ENCODE measurements at places on chromosomes 7 and 10.

GRCh38 chr10:131946321-131946751, 35.4 kb downstream of the BNIP3 start:
- no peak for DNase-seq

DNA sequence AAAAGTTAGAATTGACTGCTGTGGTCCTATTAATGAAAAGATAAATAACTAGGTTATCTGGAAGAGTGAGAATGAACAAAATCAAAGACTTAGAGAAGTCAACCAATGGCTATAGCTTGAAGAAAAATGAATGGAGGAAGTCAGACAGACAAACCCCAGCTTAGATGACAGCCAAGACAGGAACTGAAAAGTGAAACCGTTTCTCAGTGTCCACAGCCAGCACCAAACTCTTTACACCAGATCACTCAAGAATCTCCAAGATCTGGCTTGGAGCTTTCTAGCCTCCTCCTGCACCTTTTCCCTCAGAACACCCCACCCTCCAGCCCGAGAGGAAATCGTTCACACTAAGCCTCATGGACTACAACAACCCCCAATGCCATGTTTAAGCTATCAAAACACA, 167.0 kb downstream of the SFMBT2 start:
- DNase-seq, result no peak

DNA sequence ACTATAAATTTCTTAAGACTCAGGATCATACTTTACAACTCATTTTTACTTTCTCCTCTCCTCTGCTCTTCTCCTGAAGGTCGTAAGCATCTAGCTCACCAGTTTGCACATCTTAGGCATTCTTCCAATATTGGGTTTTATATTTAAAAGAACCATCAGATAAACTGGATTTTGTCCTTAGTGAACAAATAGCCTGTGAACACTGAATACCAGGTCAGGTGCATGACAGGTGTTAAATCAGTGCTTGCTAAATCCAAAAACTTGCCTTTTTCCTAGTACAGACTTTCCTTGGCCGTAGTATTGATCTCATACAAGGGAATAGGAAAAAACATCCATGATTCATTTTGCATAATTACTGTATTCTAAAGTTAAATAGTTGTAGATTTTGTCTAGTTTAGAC, 53.0 kb downstream of the ARMC3 start:
- no peak for DNase-seq

- no peak for DNase-seq
These were observed 110.6 kb downstream of the ZMIZ1 start for GRCh38 chr10:79179164-79179956.

- no peak for DNase-seq
These were observed 21.8 kb downstream of the DHX32 start for GRCh38 chr10:125859128-125859817.

DNA sequence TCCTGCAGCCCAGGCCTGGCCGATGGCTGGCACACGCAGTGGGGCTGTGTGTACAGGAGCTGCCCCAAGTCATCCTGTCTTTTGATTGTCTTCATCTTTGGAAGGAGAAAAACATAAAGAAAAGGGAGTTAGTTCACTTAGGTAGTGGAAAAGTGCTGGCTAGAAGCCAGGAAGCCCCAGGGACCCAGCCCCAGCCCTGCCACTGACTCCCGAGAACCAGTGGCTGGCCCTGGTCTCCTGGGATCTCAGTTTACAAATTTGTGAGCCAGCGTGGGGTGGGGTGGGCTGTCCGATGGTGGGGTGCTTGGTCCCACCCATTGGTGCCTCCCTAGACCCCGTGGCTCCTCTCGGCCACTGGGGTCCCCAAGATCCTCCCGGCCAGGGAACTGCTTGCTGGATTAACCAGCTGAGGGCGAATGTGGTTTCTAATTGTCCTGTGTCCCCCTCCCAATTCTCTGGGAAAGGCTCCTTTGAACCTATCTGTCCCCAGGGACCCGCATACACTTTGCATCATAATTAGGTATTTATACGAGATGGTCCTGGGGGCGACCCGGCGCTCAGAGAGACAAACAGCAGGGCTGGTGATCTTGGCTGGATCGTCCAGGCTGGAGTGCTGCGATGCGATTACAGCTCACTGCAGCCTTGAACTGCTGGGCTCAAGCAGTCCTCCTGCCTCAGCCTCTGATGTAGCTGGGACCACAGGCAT, 16.3 kb upstream of the CHST12 start:
- DNase-seq, result no peak

DNA sequence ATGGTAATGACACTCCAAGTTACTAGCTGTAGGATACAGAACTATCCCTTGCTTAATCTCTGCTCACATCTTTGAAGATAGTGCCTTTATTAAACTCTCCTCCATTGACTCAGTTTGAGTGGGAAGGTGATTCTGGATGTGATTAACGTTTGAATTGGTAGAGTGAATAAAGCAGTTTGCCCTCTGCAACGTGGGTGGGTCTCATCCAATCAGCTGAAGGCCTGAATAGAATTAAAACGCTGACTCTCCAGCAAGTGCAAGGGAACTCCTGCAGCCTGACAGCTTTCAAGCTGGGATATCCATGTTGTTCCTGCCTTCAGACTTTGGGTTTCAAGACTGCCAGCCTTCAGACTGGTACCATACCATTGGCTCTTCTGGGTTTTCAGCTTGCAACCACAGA, 21.6 kb downstream of the KLF14 start:
- DNase-seq, result no peak

DNA sequence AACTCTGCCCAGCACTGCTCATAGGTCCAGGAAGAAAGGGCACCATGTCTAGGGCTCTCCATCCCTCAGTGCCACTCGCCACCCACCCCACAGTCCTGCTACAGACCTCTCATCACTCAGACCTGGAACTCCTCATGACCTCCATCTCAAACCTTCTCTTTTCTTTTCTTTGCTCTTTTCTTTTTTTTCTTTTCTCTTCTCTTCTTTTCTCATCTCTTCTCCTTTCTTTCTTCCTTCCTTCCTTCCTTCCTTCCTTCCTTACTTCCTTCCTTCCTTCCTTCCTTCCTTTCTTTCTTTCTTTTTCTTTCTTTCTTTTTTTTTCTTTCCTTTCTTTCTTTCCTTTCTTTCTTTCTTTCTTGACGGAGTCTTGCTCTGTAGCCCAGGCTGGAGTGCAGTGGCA, 122.2 kb downstream of the KLF6 start:
- DNase-seq, result no peak

GRCh38 chr10:119335671-119336353, 128.4 kb downstream of the GRK5 start:
- DNase-seq, result no peak

- DNase-seq, result no peak
These were observed 176.4 kb upstream of the RHEB start for GRCh38 chr7:151695951-151696541.

DNA sequence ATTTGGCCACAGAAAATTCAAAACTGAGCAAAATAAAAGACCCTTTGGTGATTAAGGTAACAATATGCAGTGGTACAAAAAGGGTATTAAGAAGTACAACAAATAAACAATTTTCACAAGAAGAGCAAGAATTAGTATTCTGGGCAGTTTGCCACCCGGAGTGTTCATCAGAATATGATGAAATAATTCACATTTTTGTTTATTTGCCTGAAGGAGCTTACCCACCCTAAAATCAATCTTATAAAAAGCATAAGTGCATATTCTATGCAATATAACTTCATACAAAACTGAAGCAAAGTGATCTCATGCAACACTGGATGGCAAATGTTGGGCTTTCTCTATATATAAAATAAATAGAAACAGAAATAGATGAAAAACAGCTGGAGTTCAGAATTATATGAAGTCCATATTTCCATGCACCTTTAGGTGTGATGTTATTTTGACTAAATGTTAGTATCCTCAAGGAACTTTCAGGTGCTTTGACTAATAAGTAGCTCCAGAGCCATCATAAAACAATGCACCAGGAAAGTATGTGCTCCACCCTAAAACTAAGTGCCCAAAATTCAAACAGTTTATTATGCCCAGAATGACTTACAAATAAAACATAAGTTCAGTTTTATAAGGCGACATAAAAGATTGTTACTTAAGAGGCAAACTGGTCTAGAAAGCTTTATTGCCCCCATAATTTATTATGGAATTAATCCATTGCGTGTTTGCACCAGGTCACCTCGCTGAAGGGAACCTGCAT, 474.3 kb downstream of the SEMA3D start:
- no peak for DNase-seq

DNA sequence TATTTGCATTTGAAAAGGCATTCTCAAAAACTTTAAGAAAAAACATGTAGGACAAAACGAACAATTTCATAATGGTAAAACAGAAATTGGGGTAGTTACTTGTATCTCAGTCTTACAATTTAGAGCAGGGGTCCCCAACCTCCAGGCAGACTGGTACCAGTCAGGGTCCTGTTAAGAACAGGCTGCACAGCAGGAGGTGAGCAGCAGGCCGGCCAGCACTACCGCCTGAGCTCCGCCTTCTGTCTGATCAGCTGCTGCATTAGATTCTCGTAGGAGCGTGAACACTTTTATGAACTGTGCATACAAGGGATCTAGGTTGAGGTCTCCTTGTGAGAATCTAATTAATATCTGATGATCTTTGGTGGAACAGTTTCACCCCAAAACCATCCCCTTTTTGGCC, 77.3 kb downstream of the SEMA3A start:
- DNase-seq, result no peak

- DNase-seq, result no peak
These were observed 34.7 kb upstream of the PPP1R3A start for GRCh38 chr7:113953553-113953952.

GRCh38 chr7:127938588-127938987, 92.6 kb downstream of the LRRC4 start:
- no peak for DNase-seq

- DNase-seq, result no peak
These were observed 32.9 kb upstream of the BPGM start for GRCh38 chr7:134613623-134614347.

GRCh38 chr10:119078422-119079179, 2.0 kb downstream of the EIF3A start:
- no peak for DNase-seq

DNA sequence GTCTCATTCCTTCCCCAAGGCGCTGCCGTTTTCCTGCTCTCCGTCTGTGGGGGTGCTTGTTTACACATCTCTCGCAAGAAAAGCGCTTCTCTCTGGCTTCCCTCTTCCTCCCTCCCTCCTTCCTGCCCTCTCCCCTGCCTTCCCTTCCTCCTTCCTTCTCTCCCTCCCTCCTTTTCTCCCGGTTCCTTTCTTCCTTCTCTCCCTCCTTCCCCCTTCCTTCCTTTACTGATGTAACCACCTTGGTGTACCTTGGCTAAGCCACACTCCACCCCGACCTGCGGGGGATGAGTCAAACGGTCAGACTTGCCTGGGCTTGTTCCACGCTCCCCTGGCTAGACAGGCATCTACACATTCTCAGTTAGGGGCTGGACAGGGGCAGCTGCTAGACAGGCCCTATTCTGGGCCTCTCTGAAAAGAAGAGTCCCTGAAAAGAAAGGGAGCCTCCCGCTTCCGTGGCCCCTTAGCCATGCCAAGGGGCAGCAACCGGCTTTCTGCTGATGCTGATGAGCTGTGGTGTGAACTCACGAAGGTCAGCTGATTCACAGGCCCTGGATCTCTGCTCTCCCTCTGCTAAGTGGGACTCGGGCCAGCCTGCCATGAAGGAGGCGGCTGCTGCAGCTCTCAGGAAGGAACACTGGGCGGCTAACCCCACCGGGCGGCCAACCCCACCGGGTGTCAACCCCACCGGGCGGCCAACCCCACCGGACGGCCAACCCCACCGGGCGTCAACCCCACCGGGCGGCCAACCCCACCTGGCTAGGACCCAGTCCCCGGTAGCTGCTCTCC, 216.8 kb downstream of the TCERG1L start:
- DNase-seq, result no peak

- no peak for DNase-seq
These were observed 66.7 kb downstream of the EMX2 start for GRCh38 chr10:117609095-117609795.

DNA sequence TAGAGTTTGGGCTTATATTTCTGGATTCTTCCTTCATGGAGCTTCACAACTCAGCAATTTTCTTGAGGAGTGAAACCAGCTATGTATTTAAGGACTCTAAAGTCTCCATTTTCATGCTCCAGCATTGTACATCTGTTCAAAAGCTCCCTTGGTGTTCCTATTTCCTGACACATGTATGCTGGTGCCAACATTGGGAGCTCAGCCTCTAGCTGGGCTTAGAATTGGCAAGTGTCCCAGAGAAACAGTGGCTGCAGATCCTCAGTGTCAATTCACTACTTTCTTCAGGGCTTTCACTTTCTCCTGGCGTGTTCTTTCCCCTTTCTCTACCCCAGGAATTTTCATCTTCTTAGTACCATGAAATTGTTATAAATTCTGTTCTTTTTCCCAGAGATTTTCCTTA, 103.1 kb downstream of the ZNF467 start:
- DNase-seq, result no peak

DNA sequence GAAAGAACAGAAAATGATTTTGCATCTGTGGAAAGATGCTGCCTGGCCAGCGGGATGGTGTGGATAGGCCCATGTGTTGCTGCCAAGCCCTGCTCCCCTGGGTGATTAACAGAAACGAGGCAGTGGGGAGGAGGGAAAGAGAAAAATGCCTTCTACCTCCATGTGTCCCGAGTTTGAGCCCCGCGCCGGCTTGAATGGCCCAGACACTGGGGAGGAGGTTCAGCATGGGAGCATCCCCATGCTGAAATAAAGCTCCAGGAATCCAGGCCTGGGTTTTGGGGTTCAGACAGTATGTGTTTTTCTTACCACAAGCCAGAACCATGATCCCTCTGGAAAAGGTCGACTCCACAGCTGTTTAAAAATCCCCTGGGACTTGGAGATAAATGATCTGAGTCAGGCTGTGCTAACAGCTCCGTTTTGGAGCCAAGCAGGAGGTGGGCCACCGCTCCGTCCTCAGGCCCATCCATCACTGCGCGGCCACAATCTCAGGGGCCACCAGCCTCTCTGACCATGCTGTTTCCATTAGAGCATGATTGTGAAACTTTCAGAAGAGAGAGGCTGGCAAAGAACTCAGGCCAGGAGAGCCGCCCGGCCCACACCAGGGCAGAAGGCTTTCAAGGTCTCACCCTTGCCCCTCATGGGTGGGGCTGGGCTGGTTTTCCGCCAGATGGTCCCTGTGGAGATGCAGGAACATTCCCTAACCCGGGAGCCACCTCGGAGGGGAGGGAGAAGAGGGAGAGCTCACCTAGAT, 299.7 kb downstream of the ZEB1 start:
- DNase-seq, result no peak

GRCh38 chr7:8762803-8763202, 329.4 kb downstream of the NXPH1 start:
- no peak for DNase-seq

Data from liver (tissue), 10 donors.